ENCODE measurements at places on chromosomes 1 and 21.

DNA sequence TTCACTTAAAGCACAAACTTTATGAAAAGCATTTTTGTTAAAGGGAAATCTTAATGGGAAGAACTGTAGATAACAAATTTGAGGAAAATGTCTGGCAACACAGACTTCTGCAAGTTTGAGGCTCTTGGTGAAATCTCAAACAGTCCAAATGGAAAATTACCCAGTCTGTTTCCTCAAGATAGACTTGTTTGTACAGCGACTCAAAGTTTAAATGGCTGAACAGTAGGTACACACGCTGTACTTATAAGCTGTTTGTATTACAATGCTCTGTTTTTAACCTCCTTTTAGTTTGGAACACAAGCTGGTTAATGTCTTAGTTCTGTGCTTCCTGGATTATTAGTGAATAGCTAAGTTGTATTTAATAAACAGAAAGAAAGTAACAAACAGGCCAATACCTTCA is 217.1 kb downstream of the NFIA start:
- no peak for DNase-seq

DNA sequence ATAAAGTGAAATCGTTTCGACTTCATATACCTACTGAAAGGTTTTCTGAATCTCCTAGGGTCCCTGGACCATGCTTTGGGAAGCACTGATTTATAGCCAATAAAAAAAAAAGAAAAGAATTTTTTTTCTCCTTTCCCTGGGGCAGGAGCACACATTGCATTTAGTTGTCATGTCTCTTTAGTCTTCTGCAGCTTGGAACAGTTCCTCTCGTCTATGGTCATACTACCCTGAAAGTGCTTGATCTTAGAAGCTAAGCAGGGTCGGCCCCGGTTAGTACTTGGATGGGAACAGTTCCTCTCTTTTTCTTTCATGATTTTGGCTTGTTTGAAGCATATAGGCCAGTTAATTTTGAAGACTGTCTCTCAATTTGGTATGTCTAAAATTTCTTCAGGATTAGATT is 3.7 kb upstream of the SERPINC1 start:
- no peak for DNase-seq

DNA sequence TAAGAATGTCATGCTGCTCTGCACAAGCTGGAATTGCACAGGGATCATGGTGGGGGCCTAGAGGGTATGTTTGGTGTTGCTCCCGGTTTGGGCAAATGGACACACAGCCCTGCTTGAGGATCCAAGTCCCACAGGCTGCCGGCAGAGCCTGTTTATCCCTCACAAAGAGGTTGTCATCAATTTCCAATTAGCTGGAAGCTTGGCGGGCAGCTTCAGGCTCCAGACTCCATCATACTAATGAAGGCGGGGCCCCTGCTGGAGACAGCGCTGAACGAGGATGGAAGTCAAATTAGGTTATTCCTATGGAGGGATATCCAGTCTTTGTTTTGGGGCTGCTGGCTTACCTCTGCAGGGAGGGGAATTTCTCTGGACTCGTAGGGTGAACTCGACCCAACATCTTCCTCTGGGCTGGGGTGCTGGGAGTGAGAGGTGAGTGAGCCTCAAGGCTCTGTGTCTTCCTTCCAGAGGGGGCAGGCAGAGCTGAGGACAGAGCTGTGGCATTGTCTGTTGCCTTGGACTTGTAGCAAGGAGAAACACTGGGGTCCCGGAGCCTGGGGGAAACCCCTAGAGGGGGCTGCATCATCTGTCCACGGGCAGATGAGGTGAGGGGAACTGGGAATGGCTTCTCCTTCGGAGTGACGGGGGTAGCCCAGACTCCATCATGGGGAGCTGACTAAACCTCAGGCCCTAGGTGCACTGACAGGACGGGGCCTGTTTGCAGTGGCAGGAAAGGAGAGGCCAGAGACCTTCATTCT is 24.9 kb upstream of the PARP1 start:
- no peak for DNase-seq

GRCh38 chr1:187157552-187157951 is 328.8 kb downstream of the PLA2G4A start:
- DNase-seq: no peak

DNA sequence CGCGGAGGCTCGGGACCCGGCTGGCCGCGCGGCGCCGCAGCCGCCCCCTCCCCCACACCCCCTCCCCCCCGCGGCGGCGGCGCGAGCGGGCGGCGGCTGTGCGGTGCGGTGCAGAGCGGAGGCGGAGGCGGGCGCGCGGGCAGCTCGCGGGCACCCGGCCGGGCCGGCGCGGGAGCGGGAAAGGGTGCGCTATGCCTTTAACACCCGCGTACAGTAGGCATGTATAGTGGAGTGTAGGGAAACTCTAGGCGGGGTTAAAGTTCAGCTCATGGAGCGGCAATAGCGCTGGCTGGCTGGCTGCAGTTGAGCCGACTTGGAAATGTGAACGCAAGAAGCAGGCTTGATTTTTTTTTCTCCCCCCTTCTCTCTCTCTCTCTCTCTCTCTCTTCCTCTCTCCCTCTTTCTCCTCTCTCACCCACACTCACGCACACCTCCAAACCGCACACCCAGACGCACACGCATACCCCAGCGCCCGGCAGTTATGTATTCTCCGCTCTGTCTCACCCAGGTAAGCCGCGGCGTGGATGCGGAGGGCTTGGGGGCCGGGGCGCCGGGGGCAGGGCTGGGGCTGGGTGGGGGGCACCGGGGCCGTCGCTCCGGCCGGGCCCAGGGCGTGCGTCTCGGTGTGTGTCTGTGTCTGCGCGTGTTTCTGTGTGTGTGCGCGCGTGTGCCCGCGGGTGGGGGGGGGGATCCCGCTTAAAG is at the start of gene NFIA:
Gene NFIA, plus strand, starts transcription at position 251 of the 702 bp plus-strand sequence.
- no peak for DNase-seq

DNA sequence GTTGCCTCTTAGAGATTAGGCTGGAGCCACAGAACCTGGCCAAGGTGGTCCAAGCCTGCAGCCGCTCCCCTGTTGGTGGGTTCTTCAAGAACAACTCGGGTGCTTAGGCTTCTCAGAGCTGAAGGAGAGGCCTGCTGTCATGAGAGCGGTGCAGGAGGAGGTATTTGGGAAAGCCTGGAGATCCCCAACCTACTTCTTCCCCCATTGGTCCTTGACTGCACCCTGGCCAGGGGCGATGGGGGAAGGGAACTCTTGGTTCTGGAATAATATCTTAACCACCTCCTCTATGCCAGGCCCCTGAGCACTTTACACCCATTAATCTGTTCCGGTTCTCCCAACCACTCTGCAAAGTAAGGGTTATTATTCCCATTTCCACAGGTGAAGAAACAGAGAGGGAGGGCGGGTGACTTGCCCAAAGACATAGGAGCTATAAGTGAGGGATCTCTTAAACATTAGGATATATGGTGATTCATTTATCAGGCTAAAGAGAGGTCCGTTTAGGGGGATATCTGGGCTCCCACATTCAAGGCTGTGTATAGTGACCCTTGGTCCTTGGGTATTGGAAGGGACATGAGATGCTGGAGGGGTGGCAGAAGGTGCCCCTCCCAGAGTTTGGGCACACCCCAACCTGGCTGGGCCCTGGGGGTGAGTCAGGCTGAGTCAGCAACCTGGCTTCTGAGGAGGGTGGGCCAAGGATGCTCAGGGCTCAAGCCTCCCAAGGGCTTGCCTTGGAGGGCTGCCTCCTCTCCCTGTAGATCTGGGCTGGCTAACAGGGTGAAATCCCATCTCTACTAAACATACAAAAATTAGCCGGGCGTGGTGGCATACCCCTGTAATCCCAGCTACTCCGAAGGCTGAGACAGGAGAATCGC is 5.2 kb downstream of the TRNP1 start:
- DNase-seq: no peak

- DNase-seq: no peak
Measured at GRCh38 chr21:15274701-15275485, 210.1 kb upstream of the NRIP1 start.

GRCh38 chr1:222377428-222378088 is 170.3 kb downstream of the HHIPL2 start:
- DNase-seq: no peak
